ENCODE measurements at places on chromosomes 5 and 9.

- peak; percentile 66 for DNase-seq
Measured at GRCh38 chr9:109012876-109013678, at the start of gene CTNNAL1. CTNNAL1 (minus strand) TSS chr9:109013499; CDS start chr9:109013442, 57 bp downstream.

DNA sequence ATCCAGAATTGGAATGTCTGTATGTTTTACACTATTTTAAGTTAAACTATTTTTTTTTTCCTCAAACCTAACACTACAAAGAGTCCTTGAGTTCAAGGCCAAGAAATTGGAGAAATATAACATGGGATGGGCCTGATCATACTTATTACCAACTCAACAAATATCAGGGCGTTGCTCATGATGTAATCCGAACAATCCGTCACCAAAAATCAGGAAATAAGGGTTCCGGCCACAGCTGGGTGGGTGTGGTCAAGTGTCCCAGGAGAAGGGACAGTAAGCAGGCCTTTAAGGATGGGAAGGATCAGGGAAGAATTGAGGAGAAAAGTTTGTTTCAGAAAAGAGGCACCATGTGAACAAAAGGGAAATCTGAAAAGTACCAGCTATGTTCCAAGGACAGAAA is 29.8 kb downstream of the MED27 start:
- no peak for DNase-seq

DNA sequence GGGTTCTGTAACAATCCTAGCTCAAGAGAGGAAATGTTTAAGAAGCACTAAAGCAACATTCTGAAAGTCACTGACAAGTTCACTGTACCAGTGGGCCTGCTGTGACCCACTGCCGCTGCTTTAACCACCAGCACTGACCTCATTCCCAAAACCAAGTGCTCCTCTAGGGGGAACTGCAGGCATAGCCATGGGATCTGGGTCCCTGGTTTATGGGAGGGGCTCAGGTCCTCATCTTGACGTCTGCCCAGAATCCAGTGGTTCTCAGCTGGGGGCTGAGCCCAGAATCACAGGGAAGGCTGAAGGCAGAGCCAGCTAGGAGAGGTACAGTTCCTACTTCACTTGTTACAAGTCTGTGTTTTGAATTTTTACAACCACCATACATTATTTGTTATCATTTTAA is 36.1 kb upstream of the SLC2A8 start:
- no peak for DNase-seq

DNA sequence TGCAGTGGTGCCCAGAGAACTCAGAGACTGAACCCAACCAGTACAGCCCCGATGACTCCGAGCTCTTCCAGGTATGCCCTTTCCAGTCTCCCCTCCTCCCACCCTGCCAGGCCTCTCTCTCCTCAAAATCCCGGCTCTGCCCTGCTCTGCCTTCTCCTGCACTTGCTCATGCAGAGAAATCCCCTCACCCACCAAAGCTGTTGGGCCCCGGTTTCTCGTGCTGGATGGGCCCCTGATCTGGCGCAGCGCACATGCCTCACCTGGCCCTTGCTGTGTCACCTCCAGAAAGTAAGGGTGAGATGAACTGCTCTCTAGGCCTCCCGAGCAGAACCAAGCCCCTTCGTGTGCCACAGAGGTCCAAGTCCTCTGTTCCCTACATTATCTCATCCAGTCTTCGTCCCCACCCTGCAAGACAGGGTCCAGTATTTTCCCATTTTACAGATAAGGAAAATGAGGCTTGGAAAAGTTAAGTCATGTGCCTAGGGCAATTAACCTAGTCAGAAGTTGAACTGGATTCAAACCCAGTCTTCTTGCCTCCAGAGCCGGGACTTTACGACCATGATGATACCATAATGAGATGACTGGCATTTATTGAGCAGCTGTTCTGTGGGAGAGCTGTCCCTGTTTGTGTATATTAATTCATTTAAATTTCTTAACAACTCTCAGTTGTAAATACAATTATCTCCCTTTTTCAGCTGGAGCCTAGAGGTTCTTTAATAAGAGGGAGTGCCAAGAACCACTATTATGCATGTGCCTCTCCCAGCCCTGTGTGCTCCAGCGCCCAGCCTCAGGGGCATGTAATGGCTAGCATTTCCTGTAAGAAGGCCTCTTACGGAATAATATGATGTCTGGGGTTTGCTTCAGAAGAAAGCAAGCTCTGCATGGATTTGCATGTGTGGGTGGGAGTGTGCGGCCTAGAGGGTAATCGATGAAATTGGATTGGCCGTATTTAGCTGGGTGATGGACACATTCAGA is 90.7 kb downstream of the PPARGC1B start:
- DNase-seq = no peak

GRCh38 chr9:20473515-20474013 is 148.7 kb downstream of the MLLT3 start:
- DNase-seq = no peak

GRCh38 chr9:109974918-109975276 is 194.9 kb downstream of the PALM2AKAP2 start:
- DNase-seq = no peak

DNA sequence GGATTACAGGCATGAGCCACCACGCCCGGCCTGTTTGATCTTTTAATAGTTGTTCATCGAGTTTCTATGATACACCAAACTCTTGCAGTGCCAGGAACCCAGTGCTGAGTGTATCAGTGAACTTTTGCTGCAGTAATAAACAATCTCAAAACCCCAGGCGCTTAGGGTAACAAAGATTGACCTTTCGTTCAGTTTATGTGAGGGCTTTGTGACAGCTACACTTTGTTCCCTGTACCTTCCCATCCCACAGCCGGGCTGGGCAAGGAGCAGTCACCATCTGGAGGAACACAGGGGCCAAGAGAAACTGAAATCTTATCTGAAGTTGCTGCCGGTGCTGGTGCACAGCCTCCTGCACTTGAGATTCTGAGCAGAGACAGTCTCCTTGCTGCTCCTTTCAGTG is 17.2 kb upstream of the WNK2 start:
- no peak for DNase-seq

DNA sequence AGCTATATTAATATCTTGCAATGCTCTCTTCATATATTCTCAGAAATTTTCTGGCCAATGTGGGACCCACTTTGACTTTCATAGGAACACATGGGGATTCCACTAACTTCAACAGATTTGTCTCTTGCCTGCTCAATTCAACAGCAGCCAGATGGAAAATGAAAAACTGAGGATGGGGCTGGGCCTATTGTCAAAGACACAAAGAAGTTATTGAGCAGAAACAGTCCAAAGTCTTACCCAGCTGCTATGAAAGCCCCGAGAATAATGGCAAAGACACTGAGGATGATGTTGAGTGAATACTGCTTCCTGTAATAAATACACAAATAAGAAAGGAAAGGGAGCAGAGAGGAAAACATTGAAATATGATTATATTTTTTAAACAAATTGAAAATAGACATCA is 32.6 kb downstream of the SLC35D2 start:
- no peak for DNase-seq

DNA sequence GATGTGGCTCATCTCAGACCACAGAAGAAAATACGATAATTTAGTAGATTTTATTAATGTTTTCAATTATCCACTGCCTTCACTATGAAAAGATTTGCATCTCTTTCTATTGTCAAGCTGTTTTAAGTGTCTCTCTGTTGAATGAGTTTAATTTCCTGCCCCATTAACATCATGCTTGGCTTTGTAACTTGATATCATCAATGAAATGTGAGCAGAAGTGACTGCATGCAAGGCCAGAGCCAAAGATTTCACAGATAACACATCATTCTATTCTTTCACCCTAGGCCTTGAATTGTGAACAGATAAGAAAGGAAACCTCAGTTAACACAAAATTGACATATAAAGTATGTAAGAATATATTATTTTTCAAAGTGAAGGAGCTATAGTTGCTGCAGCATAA is 986.4 kb upstream of the CDH18 start:
- no peak for DNase-seq

- DNase-seq = no peak
Measured at GRCh38 chr5:15993334-15993733, 186.3 kb downstream of the MARCHF11 start.

- DNase-seq = no peak
Measured at GRCh38 chr5:119275601-119276173, 80.1 kb upstream of the TNFAIP8 start.

GRCh38 chr5:120088412-120088811 is 375.7 kb upstream of the PRR16 start:
- no peak for DNase-seq

DNA sequence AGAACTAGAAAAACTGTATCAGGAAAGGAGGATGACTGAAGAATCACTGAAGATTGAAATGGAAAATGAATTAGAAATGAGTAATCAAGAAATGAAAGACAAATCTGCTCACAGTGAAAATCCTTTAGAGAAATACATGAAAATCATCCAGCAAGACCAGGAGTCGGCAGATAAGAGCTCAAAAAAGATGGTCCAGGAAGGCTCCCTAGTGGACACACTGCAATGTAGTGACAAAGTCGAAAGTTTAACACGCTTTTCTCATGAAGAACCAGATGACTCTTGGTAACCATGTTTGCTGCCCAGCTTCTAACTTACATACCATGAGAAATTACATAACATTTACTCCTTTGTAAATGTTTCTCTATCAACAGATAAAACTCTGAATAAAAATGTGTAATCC is 37.1 kb downstream of the CPLANE1 start:
- DNase-seq = no peak

- DNase-seq = no peak
Measured at GRCh38 chr9:28031521-28032267, 458.4 kb upstream of the C9orf72 start.

- DNase-seq = no peak
Measured at GRCh38 chr5:151483647-151484046, 36.2 kb downstream of the SLC36A1 start.

DNA sequence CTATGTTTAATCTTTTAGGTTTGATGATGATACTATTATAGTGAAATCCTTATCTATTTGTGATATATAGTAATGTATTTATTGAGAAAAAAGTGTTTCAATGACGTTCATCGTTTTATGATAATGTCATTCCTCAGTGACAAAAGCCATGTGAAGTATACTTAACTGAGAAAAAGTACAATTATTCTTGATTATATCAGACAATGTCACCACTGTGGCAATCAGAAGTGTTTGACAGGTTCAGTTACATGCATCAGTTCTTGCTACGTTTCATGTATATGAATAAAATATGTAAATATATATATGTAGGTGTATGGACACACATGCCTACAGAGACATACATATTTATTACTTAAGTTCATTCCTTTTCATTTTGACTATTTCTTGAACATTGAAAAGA is 341.5 kb upstream of the CDH10 start:
- no peak for DNase-seq

GRCh38 chr5:2856206-2856605 is 104.7 kb upstream of the IRX2 start:
- no peak for DNase-seq

DNA sequence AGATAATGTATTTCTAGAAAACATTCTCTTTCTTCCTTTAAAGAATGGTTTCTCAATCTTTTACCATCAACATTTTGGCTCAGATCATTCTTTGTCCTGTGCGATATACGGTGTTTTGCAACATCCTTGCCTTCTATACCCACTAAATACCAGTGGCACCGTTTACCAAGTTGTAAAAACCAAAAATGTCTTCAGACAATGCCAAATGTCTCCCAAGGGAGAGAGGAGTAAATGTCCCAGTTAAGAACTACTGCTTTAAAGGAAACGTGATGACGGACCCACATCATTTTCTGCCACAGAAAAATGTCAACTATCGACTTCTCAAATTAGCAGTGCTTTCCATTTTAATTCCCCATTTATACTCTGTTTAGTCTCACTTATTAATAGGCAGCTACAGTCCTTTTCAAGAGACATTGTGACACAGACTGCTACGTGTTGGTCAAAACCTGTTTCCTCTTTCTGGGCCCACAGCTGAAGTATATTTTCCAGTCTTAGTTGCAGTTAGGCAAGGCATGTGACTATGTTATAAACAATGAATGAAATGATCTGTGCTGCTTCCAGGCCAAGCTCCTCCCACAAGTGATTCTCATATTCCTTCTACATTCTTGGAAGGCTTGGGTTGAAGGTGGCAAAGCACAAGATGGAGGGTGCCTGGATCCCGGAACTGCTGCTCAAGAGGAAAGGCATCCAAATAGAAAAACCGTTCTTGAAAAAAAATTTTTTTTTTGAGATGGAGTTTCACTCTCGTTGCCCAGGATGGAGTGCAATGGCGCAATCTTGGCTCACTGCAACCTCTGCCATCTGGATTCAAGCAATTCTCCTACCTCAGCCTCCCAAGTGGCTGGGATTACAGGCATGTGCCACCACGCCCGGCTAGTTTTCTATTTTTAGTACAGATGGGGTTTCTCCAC is 8.8 kb downstream of the PRXL2C start:
- DNase-seq = no peak

DNA sequence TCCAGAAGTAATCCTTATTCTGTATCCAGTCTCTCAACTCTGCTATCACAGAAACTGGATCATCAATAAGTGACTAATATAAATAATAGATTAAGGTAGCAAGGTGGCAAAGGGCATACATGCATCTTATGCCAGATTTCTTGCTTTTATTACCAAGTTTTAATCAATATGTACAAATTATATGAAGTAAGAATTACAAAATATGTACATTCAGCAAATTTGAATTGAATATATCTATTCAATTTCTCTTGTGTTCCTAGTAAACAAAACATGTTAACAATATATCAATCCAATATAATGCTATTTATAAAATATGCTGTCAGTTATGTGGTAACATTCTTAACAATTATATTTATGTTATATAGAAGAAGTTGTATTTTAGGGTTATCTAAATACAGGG is 488.7 kb upstream of the COX7C start:
- DNase-seq = no peak

- no peak for DNase-seq
Measured at GRCh38 chr5:92775711-92776615, 805.1 kb downstream of the NR2F1-AS1 start.

DNA sequence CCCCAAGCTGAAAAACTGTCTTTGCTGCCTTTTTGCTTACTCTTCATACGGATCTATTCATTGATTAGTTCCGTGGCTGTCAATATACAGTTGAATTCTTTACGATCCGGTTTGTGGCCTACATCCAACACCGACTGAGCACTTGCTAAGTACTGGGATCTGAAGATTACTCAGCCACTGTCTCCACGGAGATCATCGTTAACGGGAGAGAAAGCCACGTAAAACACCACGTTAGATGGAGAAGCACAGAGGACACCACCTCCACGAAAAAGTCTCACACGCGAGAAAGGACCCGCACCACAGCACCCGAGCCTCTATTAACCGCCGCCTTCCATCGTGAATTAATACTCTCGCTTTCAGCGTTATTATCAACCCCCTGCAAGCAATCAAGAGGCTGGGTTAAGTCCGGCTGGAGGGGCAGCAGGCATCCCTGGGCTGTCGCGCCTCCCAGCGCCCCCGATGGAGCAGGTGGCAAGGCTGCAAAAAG is 650 bp downstream of the ELP1 start:
- peak; percentile 1 for DNase-seq
